ENCODE measurements at places on chromosomes 5 and 9.

DNA sequence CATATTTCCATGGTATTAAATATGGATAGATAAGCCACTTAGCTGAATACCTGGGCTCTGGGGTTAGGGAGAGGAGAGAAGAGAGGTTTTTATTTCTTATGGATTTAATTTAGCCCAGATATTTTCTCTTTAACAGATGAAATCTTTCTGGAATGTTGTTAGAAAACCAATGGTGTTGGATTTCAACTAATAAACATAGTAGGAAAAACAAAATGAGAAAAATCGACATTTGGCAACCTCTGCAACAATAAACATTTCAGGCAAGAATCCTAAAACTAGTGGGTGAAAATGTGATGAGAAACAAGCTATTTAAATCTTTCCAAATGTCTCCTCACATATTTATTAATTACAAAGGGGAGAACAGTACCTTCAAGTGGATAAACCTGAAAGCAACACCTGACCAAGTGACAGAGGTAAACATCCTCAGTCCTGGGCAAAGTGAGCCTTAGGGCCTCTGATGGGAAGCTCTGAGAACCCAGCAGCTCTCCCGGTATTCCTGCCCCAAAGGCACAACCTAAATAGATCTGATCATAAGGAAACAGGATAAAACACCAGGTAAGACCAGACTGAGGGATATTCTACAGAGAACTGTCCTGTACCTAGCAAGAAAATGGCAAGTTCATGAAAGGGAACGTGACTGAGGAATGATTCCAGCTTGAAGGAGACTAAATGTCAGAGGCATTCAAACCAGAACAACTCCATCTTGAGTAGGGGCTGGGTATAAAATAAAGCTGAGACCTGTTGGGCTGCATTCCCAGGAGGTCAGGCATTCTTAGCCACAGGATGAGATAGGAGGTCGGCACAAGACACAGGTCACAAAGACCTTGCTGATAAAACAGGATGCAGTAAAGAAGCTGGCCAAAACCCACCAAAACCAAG, 163.7 kb downstream of the ESM1 start:
- no peak for DNase-seq

- no peak for DNase-seq
These were observed 46.3 kb upstream of the CNTLN start for GRCh38 chr9:17088566-17088965.

GRCh38 chr9:128619779-128620178, 36.9 kb downstream of the DYNC2I2 start:
- no peak for DNase-seq

DNA sequence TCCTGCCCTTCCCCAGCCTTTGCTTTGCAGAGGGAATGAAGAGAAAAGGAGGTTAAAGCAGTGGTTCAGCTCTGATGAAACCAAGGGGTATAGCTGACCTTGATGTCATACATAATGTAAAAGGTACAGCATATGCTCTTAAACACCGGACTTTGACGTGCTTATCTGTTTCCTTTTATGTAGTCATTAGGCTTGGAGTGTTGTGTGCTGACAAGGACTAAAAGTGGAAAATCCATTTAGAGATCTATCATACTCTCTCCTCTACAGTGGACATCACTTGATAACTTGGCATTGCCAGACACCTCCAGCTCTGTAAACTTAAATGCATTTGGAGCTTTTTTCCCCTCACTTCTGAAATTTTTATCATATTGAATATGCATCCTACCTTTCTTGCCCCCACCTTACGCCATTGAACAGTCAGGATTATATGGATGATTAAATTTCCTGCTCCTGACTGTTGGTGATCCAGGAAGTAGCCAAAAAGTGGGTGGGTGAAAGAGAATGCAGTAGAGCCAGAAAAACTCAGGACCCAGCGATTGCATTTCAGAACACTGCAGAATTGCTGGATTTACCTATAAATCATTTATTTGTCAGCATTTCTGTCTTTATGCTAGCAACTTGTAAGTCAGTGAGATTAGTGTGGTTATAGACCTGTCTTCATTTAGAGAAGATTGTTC, 4.1 kb downstream of the TNFAIP8 start:
- no peak for DNase-seq

DNA sequence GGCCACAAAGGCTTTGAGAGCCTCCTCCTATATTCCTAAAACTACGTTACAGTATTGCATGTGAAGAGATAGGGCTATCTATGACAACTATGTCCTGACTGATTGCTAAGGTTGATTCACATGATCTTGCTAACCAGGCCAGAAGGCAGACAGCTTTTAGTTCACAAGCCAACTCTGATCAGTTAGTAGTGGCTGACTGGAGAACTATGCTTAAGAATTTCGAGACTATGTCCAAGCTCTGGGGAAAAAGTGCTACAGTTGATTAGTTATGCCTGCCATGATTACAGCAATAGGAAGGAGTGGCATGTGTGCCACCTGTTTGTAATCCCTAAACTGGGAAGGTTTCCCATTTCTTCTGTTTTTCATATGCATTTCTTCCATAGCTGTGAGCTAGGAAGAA, 223.4 kb downstream of the DOCK8 start:
- DNase-seq = no peak

GRCh38 chr5:65098393-65098792, 329.7 kb downstream of the CWC27 start:
- DNase-seq = no peak

- no peak for DNase-seq
These were observed 18.0 kb upstream of the STARD4 start for GRCh38 chr5:111530298-111530740.

DNA sequence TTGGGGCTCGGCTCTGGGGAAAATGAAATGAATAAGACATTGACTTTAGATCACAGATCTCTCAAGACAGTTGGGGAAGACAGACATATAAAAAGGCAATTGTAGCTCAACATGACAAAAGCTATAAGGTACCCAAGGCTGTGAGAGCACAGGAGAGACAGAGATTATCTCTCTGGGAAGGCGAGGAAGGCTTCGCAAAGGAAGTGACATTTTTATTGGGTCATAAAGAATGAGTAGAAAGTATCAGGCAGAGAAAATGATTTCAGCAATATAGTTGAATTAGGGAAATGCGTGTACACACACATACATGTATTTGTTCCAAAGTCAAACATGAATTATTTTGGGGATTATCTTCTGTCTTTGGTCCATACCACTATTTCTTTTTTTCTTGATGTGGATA, 381.8 kb upstream of the ADAMTSL1 start:
- DNase-seq = no peak

DNA sequence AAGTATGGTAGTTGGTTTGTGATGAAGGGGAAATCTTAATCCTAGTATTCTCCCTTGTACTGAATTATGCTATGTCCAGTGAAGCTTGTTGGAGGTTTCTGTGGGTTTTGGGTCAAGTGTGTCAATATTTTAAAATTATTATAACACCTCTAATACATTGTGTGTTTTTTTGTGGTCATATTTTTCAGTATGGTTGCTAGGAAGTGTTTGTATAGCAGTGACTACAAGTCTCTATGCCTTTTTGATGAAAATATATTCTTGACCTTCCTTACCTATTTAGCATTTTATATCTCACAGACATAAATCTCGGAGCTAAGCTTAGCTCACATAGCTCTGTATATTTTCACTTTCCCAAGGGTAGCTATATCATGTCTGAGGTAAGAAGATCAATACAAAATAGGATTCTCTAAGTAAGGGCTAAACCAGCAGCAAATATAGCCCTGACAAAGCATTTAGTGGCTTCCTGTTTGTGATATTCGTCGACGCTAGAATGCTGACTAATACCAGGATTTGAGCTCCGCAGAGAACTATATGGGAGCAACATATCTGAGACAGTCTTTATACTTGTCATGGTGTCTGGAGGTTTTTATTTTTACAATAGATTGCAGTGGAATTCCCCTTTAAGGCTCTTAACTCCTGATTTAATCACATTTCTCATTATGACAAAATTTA, 82.3 kb downstream of the MACIR start:
- no peak for DNase-seq

GRCh38 chr5:111158105-111158744, 66.0 kb upstream of the CAMK4 start:
- peak; percentile 80 for DNase-seq

- DNase-seq = no peak
These were observed 21.5 kb upstream of the RALGPS1 start for GRCh38 chr9:126893079-126893478.

DNA sequence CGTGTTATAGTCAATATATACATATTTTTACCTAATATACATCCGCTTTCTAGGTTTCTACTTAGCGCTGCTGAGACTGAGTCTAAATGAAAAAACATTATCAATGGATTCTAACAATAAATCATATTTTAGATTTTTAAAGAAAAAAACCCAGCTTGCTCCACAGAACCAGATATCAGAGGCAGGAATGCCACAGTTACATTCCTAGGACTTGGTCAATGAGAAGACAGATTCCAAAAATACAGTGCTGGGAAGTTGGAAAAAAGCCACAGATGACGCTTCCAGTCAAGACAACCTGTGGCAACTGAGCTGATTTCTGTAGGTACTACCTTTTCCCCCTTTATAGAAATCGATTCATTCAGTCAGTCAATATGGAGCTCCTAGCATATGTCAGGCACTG, 577 bp upstream of the CCDC112 start:
- DNase-seq = no peak

DNA sequence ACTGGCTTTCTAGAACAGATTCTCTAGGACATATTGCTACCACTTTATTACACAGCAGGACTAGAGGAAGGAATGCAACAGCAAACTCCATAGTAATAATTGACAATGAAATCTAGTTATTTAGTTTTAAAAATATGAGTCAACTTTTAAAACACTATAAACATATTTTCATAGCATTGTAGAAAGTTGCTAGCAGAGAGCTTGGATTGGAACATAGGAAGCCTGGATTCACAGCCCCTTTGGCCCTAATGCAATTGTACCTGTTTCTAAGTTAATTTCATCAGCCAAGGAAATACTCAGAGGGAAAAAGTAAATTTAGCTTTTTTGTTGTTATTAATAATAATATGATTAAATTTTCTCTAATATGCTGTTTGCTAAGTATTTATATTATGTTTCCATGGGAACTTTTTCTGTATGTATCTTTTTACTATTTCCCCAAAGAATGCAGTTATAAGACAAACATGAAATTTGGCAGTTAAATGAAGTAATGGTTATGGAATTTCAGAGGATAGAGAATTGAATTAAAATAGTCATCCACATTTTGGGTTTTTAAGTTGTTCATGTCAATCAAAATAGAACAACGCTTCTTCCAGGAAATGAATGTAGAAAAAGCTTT, 45.6 kb downstream of the VCAN start:
- no peak for DNase-seq

- DNase-seq = no peak
These were observed 492 bp downstream of the TENT2 start for GRCh38 chr5:79612667-79613198.

DNA sequence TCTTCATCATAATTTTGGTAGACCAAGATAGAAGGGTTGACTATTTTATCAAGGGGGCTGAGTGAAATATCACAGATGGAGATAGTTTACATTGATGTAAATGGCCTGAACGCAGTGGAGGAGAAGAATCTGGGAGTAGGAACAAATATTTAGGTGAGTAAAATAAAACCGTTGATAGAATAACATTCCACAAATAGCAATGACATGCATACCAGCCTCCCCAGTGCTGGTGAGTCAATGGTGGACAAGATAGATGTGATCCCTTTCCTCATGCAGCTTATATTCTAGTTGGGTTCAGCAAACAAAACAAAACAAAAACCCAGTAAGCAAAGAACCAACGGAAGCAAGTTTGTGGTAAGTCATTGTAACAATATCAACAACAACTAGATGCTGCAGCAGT, 385.2 kb downstream of the FAM170A start:
- no peak for DNase-seq

DNA sequence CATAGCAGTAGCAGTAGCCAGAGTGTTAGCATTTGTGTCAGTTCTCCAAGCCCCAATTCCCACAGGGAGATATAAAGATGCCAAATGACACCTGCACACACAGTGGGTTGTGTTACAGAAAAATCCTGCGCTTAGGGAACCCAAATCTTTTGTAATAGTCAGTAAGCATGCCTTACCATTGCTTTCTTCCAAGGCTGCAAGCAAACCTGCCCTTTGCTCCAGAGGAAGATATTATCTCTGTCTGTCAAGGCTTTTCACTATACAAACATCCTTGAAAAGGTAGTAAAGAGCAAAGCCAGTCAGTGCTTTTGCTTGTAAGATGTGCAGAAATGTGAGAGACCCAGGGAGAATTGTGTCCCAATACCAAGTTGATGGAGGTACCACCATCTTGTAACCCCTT, 2.9 kb downstream of the ANKDD1B start:
- DNase-seq = no peak

GRCh38 chr9:127184641-127185040, 62.2 kb upstream of the ANGPTL2 start:
- no peak for DNase-seq
